ENCODE measurements at places on chromosomes 5 and 9.

DNA sequence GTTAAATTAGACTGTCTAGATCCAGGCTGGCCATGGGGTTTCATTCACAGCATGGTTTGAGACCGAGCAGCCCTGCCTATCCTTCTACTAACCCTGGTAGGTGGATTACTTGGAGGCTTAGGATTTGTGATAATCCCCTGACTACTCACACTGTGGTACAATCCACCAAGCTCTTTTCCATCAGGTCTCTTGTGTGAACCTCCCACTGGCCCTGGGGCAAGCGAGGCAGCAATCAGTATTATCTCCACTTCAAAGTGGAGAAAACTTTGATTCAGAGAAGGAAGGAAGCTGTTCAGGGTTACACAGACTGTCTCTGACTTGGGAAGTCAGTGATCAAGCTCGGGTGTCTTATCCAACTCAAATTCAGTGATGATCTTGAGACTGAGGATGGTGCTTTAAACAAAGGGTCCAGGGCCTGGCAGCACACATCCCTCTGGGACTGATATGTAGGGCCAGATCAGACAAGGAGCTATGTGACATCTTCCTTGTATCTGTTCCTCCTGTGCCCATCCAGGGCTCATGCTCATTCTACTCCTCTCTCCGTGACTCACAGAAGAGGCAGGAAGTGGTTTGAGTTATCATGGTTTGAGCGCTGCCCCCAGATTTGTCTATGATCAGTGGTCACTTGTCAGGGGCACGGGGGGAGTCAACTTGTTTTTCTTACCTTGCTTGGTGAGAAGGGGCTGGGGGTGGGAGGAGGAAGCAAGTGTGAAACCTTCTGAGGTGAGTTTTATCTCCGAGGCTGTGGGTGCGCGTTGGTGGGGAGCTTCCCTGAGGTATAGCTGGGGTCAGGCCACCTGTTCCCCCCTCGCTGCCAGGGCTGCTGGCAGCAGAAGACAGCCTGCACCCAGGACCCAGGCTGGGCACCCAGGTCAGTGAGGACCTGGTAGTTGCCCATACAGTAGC is 48.6 kb downstream of the RGS3 start:
- DNase-seq, result peak; percentile 36

DNA sequence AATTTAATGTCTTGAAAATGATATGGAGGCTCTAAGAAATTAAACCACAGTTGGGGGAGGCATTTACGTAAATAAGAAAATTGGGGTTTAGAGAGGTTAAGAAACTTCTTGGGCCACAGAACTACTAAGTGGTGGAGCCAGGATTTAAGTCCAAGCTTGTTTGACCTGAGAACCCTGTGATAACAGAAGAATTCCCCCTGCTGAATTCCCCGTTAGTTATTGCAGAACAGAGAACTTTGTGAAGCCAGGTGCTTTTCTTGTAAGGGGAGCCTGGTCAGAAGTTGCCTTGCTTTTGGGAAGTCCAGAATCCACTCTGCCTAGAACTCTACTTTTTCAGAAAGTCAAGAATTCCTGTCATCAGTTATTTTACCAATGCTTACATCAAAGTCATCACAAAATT is 309.3 kb upstream of the SEMA6A start:
- no peak for DNase-seq

DNA sequence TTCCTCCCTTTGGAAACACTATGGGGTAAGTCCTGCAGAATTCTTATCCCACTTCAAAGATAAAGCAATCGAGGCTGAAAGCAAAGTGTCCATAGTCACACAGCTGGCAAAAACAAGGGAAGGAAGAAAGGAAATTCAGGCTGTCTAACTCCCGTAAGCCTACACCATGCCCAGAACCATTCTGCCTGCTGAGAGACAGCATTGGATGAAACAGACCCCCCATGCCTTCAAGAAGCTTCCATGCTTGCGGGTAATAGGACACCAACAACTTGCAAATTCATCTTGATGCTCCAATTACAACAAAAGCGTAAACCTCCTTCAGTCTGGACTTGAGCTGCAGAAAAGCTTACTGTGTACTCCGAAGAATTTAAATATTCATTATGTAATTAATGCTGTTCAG is 181.1 kb upstream of the WWC1 start:
- no peak for DNase-seq

GRCh38 chr9:113403646-113404045 is 2.6 kb upstream of the ALAD start:
- no peak for DNase-seq

- no peak for DNase-seq
These were observed 60.2 kb upstream of the SLC2A8 start for GRCh38 chr9:127336506-127337352.

GRCh38 chr5:140108093-140109017 is 5.6 kb upstream of the PURA start:
- peak; percentile 6 for DNase-seq

DNA sequence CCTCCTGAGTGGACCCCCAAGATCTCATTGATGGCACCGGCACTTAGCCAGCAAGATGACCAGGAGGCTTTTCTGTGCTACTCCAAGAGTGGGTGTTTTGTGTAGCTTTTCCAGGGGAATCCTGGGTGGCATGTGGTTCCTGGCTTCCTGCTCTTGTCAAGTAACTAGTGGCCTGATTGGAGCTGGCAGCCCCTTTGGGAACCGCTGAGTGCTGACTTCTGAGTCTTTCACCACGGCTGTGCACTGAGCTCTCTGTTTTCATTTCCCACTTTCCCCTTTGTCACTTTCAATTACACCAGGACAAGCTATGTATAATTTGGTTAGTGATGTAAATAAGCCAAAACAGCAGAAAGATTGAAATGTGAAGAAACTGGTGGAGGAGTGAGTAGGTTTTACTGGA is 255.4 kb downstream of the GOLPH3 start:
- DNase-seq, result no peak

DNA sequence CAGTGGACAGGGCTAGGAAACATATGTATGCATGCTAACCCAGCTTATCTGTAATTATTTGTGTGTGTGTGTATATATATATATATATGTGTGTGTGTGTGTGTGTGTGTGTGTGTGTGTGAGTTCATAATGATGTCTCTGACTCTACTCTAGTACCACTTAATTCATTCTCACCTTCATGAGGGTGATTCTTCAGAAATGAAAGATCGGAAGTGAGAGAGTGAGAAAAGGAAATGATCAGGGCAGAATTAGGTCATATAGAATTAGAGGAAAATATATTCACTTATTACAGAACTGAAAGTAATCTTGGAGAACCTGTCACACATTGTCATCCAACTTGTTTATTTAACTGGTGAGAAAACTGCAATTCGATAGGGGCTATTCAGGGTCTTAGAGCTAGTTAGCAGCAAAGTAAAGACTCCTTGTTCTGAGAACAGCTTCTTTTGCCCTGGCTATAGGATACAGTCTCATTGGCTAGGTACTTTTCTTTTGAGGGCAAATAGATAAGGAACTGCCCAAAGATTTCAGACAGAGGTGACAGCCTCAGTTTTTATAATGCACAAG is 58.8 kb downstream of the C9orf153 start:
- no peak for DNase-seq

- no peak for DNase-seq
These were observed 213.3 kb downstream of the PCSK1 start for GRCh38 chr5:96219580-96220281.

GRCh38 chr5:150256410-150257064 is 33.0 kb downstream of the CAMK2A start:
- no peak for DNase-seq

GRCh38 chr5:157855404-157855994 is 3.4 kb downstream of the CLINT1 start:
- DNase-seq, result no peak

DNA sequence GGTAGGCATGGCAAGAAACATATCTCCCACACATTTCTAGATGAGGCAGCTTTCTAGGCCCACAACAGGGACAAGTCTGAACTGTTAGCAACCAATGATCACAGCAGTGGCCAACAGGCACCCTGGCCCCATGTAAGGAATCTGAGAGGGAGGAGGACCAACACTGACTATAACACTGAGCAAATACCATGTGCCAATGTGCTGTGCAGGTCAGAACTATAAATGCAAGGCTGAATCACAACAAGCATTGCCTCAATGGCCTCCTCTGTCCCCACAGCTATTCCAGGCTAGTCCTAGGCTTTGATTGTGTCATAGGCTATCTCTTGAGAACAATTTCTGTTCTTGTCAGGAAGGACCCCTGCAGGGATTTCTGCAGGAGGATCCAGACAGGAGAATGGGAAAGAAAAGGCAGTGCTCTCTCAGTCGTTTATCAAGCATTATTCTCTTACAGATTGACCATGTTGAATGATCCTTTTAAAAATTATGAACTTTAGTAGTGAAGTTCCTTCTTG is 221.2 kb downstream of the TLE1 start:
- DNase-seq, result no peak

DNA sequence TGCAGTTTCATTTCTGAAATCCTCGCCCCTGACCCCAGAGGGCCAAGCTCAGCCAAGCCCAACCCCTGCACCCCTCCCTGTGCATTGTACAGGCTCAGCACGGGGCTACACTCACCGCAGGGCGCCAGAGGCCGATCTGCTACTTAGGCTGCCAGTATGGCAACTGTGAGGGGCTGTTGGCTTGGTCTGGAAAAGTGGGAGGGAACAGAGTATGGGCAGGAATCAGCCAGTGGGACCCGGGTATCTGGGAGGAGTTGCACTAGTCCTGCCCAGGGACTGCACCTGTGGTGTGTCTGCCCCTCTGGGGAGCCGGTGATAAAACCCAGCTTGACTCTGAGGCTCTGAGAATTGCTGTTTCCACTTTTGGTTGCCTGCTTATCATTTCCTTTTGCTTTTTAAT is 167.4 kb upstream of the KIF2A start:
- no peak for DNase-seq

DNA sequence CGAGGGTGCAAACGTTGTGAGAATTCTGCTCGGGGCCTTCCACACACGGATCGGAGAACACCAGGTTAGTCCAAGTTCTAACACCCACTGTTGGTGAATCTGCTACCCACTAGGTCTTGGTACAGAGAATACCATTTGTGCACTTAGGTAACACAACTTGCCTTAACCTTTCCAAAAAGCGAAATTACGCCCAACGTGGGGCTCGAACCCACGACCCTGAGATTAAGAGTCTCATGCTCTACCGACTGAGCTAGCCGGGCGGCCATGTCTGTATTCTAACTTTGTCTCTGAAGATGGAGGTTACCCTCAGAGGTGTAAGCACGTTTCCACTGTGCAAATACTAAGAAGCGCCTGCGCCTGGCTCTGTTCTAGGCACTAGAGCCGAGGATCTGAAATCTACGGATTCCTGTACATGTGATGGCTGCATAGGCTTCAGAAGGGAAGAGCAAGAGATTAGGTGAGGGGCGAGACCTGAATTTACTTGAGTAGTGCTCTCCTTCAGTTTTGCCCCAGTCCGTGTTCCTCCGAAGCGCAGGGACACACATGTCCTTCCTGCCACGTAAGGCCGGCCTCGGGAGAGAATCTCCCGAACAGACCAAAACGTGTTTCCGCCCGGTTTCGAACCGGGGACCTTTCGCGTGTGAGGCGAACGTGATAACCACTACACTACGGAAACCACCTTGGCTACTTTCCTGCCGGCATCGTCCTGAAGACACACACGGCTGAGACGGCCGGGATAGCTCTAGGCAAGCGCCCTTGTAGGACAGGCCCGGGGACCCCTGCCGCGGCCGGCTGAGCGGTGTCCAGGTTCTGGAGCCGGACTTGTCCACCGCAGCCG is 1.1 kb upstream of the TRIM41 start:
- peak; percentile 99 for DNase-seq

DNA sequence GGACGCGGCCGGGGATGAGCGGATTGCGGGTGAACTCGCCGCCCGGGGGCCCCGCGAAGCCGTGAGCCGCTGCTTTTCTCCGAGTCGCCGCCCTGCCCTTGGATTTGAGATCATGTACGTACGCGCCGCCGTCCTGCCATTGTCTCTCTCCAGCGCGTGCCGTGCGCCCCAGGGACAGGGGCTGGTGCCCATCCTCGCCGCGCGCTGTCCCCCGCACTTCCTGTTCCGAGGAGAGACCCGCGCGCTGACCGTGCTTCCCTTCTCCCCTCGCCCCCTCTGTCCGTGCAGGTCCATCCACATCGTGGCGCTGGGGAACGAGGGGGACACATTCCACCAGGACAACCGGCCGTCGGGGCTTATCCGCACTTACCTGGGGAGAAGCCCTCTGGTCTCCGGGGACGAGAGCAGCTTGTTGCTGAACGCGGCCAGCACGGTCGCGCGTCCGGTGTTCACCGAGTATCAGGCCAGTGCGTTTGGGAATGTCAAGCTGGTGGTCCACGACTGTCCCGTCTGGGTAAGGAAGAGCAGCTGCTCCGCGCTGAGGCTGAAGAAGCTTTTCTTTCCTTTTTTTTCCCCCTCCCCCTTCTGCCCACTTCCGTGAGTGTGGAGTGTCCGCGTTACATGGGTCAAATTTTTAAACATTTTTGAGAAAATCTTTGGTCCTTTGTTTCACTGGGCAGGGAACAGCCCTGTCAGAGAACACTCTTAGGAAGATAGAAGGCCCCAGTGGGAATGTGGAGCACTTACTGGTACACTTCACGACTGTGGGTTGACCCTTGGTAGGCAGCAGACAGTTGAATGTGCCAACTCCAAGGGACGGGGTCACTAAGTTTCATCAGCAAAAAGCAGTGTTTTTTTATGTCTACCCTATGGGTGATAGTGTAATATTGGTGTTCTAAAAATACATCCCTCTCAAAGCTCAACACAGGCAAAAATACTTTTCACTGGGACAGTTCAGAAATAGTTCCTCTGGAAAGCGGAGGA is 727 bp downstream of the RHOBTB3 start:
- peak; percentile 6 for DNase-seq

DNA sequence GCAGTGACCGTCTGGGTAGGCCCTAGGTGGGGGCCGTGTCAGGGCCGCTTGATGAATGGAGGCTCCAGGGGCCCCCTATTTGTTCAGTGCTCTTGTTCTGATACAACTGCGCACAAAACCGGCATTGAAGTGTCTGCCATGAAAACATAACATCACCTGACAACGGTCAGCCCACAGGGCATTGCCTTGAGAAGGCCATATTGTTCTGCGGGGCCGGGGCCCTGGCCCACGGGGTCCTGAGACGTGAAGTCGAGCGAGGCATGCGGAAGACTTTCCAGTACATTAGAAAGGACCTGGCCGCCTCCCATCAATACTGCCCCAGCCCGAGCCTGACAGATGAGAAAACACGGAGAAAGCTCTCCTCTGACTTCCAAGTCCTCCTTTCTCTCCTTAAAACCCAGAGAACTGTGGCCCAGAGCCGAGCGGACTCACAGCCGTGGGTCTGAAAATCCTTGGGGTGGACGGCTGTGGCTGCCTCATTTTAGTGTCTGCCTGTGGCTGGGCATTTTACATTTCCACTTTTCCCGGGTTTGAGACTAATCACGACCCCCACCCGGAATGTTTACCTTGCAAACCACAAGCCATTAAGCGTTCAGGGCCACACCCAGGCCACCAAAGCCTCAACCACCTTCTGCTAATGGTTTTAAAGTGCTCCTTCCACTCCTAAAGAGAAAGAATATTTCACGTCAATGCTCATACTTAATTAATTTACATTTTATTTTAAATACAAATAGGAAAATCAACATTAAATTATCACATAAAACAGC is 391.0 kb upstream of the IRX2 start:
- DNase-seq, result no peak

Data from stimulated activated CD4-positive, alpha-beta T cell treated with anti-CD3 and anti-CD28 coated beads, Interleukin-15, amount 100 ng/mL, for 1 hour (primary cell).